Mesenteric fat pad (tissue), 1 donor: ENCODE measurements at places on chromosomes 7 and 10. TPM values are rescaled to one million over a fixed set of nuclear protein-coding genes. Genes with fewer than 3 reads are reported as not detected.

- DNase-seq = no peak
Measured at GRCh38 chr10:89458291-89458690, 43.9 kb downstream of the IFIT5 start.

GRCh38 chr7:47785923-47786556 is 162.2 kb downstream of the PKD1L1 start:
- DNase-seq = no peak

DNA sequence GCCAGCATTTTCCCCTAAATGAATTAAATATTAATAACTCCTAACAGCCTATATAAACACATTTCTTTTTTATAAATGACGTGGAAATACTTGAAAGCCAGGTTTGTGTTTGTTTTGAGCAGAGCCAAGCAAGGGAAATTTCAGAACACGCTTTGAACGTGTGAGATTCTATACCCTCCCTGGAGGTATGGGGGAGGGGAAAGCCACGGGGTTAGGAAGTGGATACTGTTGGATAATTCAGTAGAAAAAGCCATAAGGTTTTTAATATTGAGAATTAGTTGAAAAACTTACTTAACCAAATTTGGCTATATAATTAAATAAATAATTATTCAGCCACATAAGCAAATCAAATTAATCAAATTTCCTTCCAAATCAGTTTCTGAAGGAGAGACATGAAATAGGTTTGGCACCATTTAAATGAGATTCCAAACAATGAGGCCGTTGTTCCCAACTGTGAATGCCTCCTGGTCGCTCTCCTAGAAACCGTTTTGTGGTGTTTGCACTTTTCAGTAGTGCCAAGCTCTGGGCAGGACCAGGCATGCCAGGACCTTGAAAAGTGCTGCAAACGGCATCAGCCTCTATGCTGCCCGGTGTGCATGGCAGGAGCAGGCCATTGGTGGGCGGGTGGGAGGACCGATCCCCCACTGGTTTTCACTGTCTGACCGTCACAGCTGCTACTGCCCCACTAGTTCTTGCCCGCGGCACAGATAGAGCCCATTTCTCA is 88.1 kb downstream of the SEPTIN14 start:
- no peak for DNase-seq

- DNase-seq = no peak
Measured at GRCh38 chr7:43674559-43675436, 54.5 kb downstream of the COA1 start.

- DNase-seq = no peak
Measured at GRCh38 chr10:98425511-98426352, 10.8 kb upstream of the PYROXD2 start.

GRCh38 chr7:16847381-16847860 is 34.4 kb downstream of the AGR3 start:
- DNase-seq = no peak

- DNase-seq = no peak
Measured at GRCh38 chr7:98762620-98763019, 107.2 kb downstream of the TMEM130 start.

- peak; percentile 65 for DNase-seq
Measured at GRCh38 chr7:159118197-159118595, 26.5 kb downstream of the VIPR2 start.

GRCh38 chr10:112524641-112525040 is 77.6 kb downstream of the VTI1A start:
- no peak for DNase-seq

- DNase-seq = no peak
Measured at GRCh38 chr10:75708060-75708459, 276.6 kb downstream of the LRMDA start.

ITIH5 gene
- 439 TPM for total RNA-seq

DNA sequence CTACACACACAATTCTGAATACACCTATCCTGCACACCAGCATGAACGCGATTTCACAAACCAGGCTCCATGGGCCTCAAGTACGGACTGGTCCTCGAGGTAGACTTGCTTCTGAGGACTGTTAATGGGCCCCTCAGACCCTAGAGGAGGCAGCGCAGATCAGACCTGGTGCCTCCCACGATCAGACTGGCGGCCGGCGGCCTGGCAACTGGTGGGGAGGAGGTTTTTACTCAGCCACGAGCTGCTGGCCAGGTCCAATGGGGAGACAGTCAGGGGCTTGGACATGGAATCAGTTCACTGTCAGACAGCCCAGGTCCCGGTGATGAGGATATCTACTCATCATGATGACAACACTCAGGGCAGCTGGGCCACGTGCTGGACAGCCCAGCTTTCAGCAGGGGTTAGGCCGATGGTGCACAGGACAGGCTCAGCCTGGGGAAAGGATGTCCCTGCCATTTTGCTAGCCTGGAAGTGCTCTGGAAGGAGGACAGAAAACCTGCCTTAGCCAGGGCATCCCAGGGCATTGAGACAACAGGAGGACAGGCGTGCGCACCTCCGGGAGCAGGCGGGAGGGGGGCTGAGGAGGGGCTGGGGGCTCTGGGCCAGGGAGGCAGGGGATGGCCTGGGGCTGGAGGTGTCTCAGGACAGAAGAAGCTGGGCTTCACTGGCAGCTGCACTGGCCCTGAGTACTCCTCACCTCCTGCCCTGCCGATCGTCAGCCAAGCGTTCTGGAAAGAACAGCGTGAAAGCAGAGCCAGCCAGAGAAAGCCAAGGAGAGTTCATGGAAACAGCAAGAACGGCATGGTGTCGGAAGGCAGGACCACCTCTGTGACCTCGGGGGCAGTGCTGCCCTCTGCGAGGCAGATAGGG is 48.0 kb upstream of the RASGEF1A start:
- no peak for DNase-seq

AEBP1 gene
- 267 TPM for total RNA-seq

DNA sequence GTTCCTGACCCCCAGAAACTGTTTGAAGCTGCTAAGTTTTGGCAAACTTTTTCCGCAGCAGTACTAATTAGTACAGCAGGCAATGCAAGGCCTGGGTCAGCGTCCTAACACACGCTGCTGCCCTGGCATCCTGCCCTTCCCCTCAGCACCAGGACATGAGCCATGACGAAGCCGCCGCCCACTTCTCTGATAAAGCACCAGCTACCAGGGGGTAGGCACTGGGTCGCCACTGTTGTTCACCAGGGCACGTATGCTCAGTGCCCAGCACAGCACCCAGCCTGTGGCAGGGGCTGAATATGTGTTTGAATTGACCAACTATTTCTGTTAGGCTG is 59.5 kb downstream of the CHST15 start:
- DNase-seq = no peak

DNA sequence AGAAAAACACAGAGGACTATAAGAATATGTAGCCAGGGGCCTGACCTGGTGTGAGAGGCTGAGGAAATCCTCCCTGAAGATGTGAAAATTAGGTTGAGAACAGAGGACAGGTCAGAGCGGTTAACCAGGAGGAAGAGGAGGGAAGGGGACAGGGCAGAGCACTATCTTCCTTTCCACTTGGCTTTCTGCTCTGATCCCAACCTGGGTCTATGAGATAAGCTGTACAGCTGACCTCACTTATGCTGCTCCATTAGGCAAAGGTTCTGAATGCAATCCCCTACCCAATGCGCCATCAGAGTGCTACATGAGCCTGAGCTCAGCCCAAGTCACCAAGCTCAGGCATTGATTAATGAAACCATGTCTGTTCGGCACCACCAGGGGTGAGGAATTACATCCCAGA is 10.5 kb downstream of the LIPA start:
- DNase-seq = no peak

SPDYE8 gene
- not detected for total RNA-seq

DNA sequence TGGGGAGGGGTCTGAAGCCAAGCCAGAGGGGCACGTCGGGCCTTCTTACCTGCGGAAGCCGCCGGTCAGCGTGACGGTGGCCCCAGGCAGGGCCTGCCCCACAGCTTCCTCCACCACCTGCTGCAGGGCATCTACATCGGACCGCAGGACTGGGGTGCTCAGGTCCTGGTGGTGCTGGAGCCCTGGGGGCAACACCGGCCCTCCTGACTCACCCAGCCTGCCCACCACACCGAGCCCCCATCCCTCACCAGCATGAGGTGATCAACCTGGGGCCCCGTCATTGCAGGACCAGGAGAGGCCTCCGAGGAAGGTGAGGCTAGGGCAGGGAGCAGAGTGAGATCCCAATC is 8.0 kb downstream of the POLM start:
- DNase-seq = no peak

- no peak for DNase-seq
Measured at GRCh38 chr7:31419505-31420055, 79.1 kb upstream of the NEUROD6 start.

- DNase-seq = no peak
Measured at GRCh38 chr10:79202188-79203013, 133.6 kb downstream of the ZMIZ1 start.

DNA sequence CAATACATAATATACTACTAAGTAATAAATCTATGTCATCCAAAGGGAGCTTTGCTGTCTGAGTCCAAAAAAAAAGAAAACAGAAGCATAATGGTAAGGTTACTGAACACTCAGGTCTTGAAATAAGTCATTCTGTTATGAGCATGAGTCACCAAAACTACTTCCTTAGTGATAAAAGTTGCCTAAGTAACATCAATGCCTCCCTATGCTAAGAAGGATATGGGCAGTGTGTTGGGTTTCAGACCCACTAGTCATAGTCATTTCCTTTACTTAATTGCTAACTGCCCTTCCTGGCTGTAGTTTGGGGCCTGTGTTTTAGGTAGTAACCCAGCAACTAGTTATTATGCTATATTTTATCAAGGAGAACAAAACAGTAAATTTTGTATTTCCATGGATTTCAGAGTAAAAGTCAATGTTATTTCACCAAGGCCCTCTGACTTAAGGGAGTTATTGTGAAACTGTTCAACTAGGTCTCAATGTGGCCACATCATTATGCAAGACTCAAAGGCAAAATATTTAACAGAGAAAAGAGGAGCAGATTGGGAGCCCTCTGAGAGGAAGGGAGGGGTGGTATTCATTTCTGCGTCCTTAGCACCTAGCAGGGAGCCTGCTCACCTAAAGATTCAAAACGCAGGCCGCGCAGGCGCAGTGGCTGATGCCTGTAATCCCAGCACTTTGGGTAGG is 11.7 kb upstream of the VIM start:
- DNase-seq = no peak

ZNF786 gene
- total RNA-seq = 3.8 TPM

LRRD1 gene
- total RNA-seq = not detected

GRCh38 chr10:128046953-128047290 is 79.3 kb downstream of the MKI67 start:
- no peak for DNase-seq

DNA sequence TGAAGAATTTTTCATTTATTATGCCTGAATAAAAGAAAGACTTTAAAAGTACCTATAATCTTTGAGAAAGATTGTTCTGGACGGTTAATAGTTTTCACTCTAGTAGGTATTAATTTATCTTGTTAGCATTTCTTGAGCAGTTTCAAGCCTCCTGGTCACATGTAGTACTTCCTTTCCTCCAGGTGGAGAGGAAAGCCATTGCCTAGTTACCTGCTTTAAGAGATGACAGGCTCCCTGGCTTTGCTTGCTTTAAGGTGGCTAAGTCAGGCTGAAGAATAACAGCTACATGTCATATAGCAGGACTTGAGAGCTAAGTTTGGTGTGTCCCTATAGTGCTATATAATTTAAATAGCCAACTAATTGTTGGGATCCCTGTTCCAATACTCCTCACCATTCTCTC is 160.2 kb downstream of the CDK14 start:
- no peak for DNase-seq

DNA sequence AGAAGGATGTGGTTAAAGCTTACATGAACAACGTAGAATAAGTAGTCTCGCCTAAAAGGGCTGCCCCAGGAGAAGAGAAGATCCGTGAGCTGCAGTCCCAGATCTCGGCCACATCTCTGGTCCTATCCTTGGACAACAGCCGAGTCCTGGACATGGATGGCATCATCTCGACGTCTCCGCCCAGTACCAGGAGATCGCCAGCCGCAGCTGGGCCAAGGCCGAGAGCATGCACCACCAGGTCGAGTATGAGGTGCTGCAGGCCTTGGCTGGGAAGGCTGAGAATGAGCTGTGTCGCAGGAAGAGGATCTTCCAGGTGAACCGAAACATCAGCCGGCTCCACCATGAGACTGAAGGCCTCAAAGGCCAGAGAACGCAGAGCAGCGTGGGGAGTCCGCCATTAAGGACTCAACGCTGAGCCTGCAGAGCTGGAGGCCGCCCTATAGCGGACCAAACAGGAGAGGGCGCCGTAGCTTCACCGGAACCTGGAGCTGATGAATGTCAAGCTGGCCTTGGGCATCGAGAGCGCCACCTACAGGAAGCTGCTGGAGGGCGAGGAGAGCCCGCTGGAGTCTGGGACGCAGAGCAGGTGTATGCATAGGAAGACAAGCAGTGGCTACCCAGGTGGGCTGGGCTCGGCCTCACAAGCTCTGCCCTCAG is 22.2 kb downstream of the LIPK start:
- DNase-seq = no peak

AMPH gene
- total RNA-seq = 16.4 TPM

DNA sequence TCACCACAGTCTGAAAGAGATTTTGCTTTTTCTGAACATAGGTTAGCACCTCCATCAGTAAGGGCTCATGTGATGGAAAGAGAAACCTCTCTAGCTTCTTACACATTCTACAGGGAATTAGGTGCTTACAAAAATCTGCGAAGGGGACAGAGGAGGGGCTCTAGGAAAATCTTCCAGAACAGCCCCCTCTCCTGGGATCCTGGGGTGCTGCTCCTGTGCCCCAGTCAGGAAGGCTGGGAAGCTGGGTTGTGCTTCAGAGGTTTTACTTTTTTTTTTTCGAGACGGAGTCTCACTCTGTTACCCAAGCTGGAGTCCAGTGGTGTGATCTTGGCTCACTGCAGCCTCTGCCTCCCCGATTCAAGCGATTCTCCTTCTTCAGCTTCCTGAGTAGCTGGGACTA is 7.5 kb upstream of the FAM171A1 start:
- DNase-seq = no peak

SLC13A1 gene
- total RNA-seq = not detected

SFTPD gene
- total RNA-seq = not detected

ANLN gene
- 0.55 TPM for total RNA-seq

DNA sequence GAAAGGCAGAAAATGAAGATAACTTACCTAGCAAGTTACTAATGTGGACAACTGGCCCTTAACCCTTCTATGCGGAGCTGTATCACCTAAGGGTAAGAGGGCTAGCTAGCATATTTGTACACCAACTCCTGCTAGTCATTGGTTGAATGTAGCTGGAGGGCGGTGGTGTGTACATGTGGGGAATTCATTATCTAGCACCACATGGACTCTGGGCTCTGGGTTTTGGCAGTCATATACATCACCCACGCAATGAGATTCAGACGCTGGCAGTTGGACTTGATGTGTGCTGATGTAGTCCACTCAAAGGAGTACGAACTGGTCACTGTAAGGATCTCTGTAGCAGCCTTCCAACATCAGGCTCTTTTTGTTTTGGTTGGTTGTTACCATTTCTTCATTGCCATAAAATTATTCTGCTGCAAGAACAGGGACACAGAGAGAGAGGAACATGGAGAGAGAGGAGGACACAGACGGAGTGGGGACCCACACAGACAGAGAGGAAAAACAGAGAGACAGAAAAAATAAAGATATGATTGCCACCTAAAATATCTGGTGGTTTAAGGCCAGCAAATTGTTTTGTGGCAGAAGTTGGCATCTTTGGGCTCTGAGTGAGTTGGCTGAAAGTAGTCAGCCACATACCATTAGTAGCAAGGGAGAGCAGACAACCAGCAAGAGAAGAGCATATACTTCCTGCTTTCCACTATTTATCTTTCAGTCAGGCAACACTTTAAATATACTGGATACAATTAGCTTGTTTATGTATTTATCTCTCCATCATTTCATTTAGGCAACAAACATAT is 76.7 kb upstream of the MTPN start:
- no peak for DNase-seq

- DNase-seq = no peak
Measured at GRCh38 chr7:95246831-95247370, 77.4 kb downstream of the PON1 start.

CPXM2 gene
- total RNA-seq = 17.9 TPM

GRCh38 chr7:26425655-26426054 is 134.0 kb downstream of the SNX10 start:
- no peak for DNase-seq
